ENCODE measurements at places on chromosomes 7 and 10. TPM values are rescaled to one million over a fixed set of nuclear protein-coding genes. Genes with fewer than 3 reads are reported as not detected.

TYW1B gene
- total RNA-seq: 22.0 TPM

RAPGEF5 gene
- total RNA-seq: 100 TPM

DNAH11 gene
- total RNA-seq: 9.7 TPM

CDCA7L gene
- total RNA-seq: 33.4 TPM

ZNF655 gene
- total RNA-seq: 202 TPM

WEE2 gene
- not detected for total RNA-seq

PIP gene
- 0.77 TPM for total RNA-seq

SAP25 gene
- total RNA-seq: 9.5 TPM

DNA sequence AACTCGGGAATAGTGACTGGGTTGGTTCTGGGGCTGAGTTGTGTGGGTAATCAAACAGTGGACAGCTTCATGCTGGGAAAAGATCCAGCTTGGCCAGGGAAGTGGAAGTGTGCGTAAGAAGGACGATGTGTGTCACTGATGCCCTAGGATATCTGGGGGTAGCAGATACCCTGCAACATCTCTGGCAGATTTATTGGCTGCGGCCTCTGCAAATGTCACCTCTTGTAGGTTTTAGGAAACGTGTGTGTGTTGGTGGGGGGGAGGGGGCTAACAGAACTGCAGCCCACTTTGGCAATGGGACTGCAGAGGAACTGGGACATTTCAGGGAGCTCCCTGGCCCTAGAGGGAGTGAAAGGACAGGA is 965 bp upstream of the AGAP3 start:
- peak overlapping the region; percentile 85 for H3K27ac ChIP-seq
- H3K4me1 ChIP-seq: peaks cover 64% of the 10 kb centered on the region
- no peak overlapping the region for H3K4me3 ChIP-seq
- H3K27me3 ChIP-seq: no peaks in the 10 kb centered on the region
- no peaks in the 10 kb centered on the region for H3K36me3 ChIP-seq

DNA sequence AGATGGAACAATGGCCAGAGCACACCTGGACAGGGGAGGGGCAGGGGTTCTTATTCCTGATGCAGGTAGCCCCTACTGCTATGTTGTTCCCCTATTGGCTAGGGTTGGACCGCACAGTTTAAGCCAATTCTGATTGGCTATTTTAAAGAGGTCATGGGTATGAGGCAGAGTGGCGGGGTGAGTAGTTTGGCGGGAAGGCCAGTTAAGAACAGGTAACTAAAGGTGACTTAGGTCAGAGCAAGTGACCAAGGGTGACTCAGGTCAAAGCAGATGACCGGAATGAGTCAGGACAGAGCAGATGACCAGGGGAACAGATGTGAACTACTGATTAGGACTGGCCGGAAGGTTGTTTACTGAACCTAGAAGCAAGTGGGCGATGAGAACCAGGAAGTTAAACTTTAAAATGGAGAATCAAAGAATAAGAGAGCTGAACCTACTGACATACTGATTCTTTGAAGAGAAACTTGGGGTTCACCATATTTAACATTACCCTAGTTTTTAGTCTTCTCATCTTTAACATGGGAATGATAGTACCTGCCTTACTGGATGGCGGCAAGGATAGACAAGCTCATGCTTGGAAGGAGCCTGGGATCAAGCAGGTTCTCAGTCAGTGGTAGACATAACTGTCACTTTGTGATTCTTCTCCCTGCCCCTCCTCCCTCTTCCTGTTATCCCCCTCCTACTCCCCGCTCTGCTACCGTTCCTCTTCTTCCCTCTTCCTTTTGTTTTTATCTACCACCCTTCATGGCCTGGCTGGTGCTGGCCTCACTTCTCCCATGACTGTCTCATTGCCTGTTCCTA is 55.0 kb downstream of the CCNY start:
- H3K4me3 ChIP-seq: no peak overlapping the region
- H3K4me1 ChIP-seq: peaks cover 38% of the 10 kb centered on the region
- no peak for DNase-seq
- H3K36me3 ChIP-seq: no peaks in the 10 kb centered on the region
- H3K27ac ChIP-seq: peak overlapping the region; percentile 5

- H3K27ac ChIP-seq: no peak overlapping the region
- no peaks in the 10 kb centered on the region for H3K4me1 ChIP-seq
- no peak for DNase-seq
- no peaks in the 10 kb centered on the region for H3K27me3 ChIP-seq
- no peaks in the 10 kb centered on the region for H3K36me3 ChIP-seq
Measured at GRCh38 chr7:94434042-94434441, 39.3 kb downstream of the COL1A2 start.

DNA sequence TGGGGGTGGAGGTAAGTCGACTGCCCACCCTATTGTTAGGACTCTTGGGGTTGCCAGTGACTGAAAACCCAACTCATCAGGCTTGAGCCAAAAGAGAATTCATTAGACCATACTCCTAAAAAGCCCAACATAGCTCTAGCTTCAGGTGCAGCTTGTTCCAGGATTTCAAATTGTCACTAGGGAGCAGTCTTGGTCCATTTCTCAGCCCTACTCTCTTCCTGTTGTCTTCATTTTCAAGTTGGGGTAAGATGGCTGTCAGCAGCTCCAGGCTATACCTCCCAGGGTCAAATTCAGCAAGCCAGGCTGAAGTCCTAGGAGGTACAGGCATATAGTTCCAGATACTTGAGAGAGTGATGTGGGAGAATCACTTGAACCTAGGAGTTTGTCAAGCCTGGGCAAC is 14.9 kb upstream of the COL13A1 start:
- no peaks in the 10 kb centered on the region for H3K4me1 ChIP-seq
- H3K4me3 ChIP-seq: no peak overlapping the region

DNA sequence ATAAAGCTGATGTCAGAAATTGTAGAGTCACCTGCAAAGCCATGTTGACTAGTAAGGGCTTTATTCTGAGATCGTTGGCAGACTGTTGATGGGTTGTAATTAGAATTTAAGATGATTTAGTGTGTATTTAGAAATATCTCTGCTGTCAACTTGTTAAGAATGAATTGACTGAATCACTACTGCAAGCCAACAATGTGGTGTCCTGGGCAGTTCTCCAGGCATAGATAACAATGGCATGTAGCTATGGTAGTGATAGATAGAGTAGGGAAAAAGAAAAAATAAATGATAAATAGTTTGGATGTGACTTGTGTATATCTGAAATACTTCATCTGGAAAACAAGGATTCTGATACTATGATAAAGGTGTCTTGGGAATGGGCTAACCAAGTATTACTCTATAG is 640.2 kb downstream of the ARL4A start:
- no peak for DNase-seq
- H3K4me1 ChIP-seq: no peaks in the 10 kb centered on the region
- H3K36me3 ChIP-seq: no peaks in the 10 kb centered on the region
- no peaks in the 10 kb centered on the region for H3K27me3 ChIP-seq
- H3K27ac ChIP-seq: no peak overlapping the region

- no peaks in the 10 kb centered on the region for H3K36me3 ChIP-seq
- no peak for DNase-seq
- no peak overlapping the region for H3K4me3 ChIP-seq
- no peaks in the 10 kb centered on the region for H3K27me3 ChIP-seq
Measured at GRCh38 chr10:34184939-34185386, 630.1 kb downstream of the PARD3 start.

GRCh38 chr7:45679516-45679915 is 105.3 kb downstream of the ADCY1 start:
- no peaks in the 10 kb centered on the region for H3K27me3 ChIP-seq
- H3K4me1 ChIP-seq: no peaks in the 10 kb centered on the region
- no peak for DNase-seq
- no peak overlapping the region for H3K4me3 ChIP-seq
- no peaks in the 10 kb centered on the region for H3K36me3 ChIP-seq
- H3K27ac ChIP-seq: no peak overlapping the region

- peaks cover 10% of the 10 kb centered on the region for H3K4me1 ChIP-seq
- no peak for DNase-seq
- H3K36me3 ChIP-seq: no peaks in the 10 kb centered on the region
Measured at GRCh38 chr10:5284311-5285057, 80.3 kb upstream of the UCN3 start.

GRCh38 chr7:39300276-39300675 is 265.9 kb upstream of the YAE1 start:
- H3K4me3 ChIP-seq: no peak overlapping the region
- no peaks in the 10 kb centered on the region for H3K4me1 ChIP-seq

- DNase-seq: no peak
- H3K4me1 ChIP-seq: no peaks in the 10 kb centered on the region
- no peak overlapping the region for H3K27ac ChIP-seq
- H3K36me3 ChIP-seq: no peaks in the 10 kb centered on the region
- no peak overlapping the region for H3K4me3 ChIP-seq
Measured at GRCh38 chr7:54330216-54330800, 211.9 kb upstream of the VSTM2A start.

GRCh38 chr7:80210400-80210799 is 75.8 kb downstream of the GNAI1 start:
- DNase-seq: no peak
- no peak overlapping the region for H3K27ac ChIP-seq
- H3K4me1 ChIP-seq: peaks cover 2% of the 10 kb centered on the region
- peaks cover 22% of the 10 kb centered on the region for H3K36me3 ChIP-seq
- H3K4me3 ChIP-seq: no peak overlapping the region

- H3K4me1 ChIP-seq: peaks cover 80% of the 10 kb centered on the region
- H3K27me3 ChIP-seq: no peaks in the 10 kb centered on the region
- H3K27ac ChIP-seq: peak overlapping the region; percentile 90
- DNase-seq: peak; percentile 93
Measured at GRCh38 chr10:44963772-44964633, 4.4 kb downstream of the RASSF4 start.

DNA sequence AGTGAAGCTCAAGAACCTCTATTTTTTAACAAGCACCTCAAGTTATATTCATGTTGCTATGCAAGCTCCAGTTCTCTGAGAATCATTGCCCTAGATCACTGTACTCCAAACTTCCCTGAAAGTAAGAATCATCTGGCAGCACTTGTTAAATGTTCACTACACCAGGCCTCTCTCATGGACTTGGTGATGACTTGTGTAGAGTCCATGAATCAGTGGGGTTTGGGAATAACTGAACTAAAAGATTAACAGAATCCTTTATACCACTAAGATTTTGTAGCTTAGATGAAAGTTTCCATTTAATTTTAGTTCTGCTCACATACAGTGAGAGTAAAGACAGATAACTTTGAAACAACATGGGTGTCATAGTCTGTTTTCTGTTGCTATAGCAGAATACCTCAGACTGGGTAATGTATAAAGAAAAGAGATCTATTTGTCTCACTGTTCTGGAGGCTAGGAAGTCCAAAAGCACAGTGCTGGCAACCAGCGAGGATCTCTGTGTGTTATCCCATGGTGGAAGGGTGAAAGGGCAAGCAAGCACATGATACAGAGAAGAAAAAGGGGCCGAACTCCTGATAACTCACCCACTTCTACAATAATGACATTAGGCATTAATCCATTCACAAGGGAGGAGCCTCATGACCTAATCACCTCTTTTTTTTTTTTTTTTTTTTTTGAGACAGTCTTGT is 27.9 kb upstream of the AOAH start:
- H3K27ac ChIP-seq: no peak overlapping the region
- no peaks in the 10 kb centered on the region for H3K27me3 ChIP-seq
- no peak for DNase-seq

DNA sequence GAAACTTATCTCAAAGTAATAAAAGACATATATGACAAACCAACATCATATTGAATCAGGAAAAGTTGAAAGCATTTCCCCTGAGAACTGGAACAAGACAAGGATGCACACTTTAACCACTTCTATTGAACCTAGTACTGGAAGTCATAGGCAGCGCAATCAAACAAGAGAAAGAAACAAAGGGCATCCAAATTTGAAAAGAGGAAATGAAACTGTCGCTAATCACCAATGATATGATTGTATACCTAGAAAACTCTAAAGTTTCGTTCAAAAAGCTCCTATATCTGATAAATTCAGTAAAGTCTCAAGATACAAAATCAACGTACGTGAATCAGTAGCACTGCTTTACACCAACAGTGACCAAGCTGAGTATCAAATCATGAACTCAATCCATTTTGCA is 137.7 kb upstream of the TEX47 start:
- H3K27me3 ChIP-seq: no peaks in the 10 kb centered on the region
- H3K4me3 ChIP-seq: no peak overlapping the region
- H3K4me1 ChIP-seq: no peaks in the 10 kb centered on the region
- no peak for DNase-seq
- H3K36me3 ChIP-seq: no peaks in the 10 kb centered on the region

DNA sequence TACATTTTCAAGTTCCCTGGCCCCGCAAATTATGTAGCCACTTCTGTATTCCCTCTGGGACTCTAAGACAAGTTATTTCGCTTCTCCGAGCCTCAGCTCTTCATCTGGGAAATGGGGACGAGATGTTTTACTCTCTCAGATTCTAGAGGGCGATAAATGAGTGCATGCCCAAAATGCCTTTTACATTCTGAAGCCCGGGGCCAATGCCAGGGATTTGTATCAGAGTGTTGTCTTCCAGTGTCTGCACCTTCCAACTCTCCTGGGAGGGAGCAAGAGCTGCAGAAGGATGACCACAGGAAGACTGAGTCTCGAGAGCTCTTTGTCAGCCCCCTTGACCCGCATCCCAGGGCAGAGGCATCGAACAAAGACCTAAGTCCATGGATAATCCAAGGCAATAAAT is 39.9 kb downstream of the BUB3 start:
- H3K27ac ChIP-seq: no peak overlapping the region
- no peak for DNase-seq

GRCh38 chr10:132165416-132165980 is 21.2 kb upstream of the DPYSL4 start:
- no peak overlapping the region for H3K4me3 ChIP-seq
- peaks cover 6% of the 10 kb centered on the region for H3K4me1 ChIP-seq

- no peak for DNase-seq
- H3K4me3 ChIP-seq: no peak overlapping the region
- H3K36me3 ChIP-seq: no peaks in the 10 kb centered on the region
- no peaks in the 10 kb centered on the region for H3K27me3 ChIP-seq
- H3K27ac ChIP-seq: no peak overlapping the region
- no peaks in the 10 kb centered on the region for H3K4me1 ChIP-seq
Measured at GRCh38 chr10:11921800-11922392, 98.7 kb downstream of the PROSER2 start.

DNA sequence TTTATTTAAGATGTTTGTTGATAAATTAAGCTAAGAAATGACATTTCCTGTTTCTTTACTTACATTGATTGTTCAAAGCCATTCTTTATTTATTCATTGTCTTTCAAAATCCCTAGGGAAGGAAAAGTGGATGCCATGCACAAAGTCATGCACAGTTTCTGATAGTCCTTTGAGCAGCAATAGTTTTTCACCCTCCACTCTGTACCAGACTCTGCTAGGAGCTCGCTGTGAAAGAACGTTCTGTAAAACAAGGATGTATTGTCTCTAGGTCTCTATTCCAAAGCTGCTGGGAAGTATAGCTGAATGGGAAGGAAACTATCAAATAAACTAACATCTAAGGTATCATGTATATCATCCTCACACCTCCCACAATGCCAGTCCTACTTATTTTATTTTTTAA is 7.8 kb upstream of the NOC3L start:
- no peaks in the 10 kb centered on the region for H3K27me3 ChIP-seq
- H3K4me3 ChIP-seq: no peak overlapping the region
- no peaks in the 10 kb centered on the region for H3K4me1 ChIP-seq

All from upper lobe of left lung (tissue), 6 donors.